ENCODE measurements at places on chromosomes 3 and 15.

DNA sequence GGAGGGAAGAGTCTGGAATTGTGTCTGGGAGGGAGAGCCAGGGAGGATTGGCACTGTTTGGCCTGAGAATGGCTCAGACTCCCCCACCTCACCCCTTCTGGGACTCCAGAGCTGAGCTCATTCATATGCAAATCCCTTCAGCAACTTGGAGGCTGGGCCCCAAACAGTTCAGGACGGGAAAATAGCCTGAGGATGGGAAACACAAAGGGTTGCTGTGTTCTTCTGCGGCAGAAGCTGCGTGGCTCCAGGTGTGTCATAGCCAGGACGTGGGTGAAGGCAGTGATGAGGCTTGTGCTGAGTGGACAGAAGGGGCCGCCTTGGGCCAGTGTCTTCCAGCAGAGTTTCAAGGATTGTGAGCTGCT lies 16.6 kb downstream of the MASP1 start:
- no peak for DNase-seq

GRCh38 chr15:63896336-63897115 lies 62.8 kb upstream of the HERC1 start:
- DNase-seq, result no peak

DNA sequence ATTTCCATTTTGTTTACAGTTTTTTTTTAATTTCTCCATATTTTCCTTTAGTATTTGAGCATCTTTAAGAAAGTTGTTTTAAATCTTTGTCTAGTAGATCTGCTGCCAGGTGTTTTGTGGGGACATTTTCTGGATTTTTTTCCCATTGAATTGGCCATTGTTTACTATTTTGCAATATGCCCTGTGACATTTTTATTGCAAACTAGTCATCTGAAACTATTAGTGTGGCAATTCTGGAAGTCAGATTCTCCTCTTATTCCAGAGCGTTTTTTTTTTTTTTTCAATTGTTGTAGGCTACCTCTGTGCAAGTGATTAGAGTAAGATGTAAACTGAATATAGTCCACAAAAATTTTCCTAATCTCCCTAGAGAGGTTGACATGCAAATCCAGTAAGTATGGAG lies 334.2 kb downstream of the PYDC2 start:
- DNase-seq, result no peak

GRCh38 chr15:89132611-89133507 lies 44.6 kb downstream of the ABHD2 start:
- no peak for DNase-seq

DNA sequence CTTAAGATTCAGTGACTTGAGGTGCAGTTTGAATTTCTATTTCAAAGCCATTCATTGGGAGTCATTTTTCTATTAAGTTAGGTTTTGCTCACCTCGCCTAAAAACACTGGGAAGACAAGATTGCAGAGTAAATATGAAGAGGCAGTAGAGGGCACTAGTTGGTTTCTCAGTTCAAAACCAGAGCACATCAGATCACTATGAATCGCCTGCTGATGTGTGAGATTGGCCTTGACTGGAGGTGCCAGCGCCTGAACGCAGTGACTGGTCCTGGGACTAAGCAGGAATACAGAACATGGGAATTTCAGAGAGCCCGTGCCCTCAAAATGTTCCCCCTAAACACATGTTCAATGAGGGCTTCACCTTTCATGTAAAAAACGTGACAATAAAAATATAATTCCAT lies 229.0 kb downstream of the ITPR1 start:
- DNase-seq, result no peak

GRCh38 chr15:71093054-71094024 lies 21.9 kb upstream of the THSD4 start:
- DNase-seq, result no peak
